ENCODE measurements at places on chromosomes 12 and 14.

GRCh38 chr12:77679686-77680085 lies 151.0 kb upstream of the NAV3 start:
- no peak for DNase-seq

- no peak for DNase-seq
Measured at GRCh38 chr14:80977221-80977620, 21.8 kb downstream of the TSHR start.

DNA sequence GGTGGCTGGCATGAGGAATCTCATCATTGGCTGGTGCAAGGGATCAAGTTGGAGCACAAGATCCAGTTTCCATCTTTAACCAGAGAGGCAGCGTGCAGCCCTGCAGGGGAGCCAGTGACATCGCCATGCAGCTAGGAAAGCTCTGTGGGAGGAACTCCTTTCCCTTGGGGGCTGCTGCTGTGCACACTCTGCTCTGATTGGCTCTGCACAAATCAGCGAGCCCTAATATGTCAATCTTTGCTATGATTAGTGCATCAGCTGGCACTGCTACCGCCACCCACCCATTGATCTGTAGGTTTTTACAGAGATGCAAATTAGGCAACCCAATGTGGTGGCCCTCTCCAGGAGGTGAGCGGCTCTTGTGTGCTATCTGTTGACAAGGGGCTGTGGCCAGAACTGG lies 262.6 kb downstream of the PCNX1 start:
- DNase-seq = no peak

DNA sequence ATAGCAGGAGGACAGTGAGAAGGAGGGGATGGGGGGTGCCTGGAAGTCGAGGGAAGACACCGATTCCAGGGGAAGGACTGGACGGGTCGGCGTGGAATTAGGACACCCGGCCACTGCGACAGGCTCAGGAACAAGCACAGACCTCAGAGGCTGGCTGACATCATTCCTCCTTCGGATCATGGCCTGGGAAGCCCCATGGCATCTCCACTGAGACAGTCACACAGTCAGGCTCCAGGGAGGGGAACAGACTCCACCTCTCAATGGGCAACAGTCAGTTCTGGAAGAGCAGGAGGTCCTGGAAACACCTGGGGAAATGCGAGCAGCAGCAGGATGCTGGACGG lies 67.9 kb upstream of the FBRSL1 start:
- no peak for DNase-seq

DNA sequence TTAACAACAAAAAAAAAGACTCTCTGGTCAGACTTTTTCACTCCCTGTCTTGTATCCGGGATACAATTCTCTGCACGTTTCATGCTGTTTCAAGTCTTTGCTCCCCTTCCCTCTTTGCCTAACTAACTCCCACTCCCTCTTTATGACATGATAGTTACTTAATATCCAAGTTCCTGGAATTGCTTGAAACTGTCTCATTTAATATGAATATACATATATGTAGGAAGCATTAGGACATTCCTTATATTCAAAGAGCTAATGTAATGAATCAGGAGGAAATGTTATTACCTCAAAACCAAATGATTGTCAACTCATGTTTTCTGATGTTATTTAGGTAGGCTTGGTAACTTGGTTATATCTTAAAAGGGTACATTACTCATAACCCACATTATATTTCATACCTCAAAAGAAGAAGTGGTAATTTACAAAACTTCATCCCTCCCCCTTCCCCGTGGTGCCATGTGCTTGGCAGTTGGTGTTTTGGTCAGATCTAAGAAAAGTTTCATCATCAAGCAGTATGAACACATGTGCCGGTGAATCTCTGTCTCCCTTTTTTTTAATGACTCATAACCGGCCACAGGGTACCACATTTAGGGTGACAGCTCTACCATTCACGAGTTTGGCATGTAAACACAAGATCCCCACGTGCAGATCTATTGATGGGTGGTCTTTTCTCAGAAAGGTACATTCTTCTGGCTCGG lies 56.5 kb downstream of the HCAR2 start:
- peak; percentile 35 for DNase-seq

DNA sequence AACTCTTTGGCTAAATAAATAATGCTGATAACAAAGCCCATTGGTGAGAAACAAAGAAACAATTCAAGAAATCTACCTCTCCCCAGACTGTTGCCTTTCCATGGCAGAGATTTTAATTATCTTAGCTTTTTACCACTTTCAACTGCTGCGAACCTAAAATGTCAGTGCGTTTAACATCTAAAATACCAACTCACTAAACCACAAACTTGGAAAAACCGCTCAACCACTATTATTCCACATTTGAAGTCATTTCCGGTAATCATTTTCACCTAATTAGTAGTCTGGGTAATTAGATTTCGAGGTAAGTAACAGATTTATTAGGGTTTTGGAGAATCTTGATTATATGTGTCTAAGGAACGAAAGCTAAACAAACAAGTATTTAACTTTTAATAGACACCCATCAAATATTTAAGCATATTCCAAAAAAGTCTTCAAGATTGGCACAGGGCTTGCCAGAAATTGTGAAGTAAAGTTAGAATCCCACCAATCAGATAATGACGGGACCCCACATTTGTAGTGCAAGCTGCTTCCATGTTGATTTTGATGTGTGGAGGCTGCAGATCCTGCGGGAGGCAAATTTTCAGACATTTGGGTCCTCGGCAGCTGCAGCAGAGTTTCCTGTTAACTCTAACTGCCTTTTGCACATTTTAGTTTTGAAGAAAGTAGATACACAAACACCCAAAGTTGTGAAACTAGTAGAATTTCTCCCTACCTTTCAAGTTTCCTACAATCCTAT lies 4.1 kb downstream of the OTX2 start:
- DNase-seq = no peak

DNA sequence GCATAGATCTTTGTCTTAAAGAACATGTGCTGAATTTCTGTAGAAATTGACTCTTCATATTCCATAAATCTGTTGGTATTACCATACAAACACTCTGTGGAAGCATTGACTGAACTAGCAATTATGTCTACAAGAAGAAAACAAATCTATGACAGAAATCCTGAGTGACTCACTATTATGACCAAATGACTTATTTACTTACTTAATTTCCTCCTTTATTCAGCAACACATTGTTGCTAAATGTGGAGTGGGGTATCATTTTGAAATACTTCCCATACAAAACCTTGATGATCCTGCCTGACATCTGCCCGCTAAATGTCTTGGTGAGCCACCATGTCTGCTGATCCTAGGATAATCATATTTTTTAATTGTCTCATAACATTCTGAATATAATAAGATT lies 99.1 kb upstream of the SLCO1C1 start:
- DNase-seq = no peak

GRCh38 chr12:117685110-117685926 lies 283.5 kb downstream of the KSR2 start:
- no peak for DNase-seq

DNA sequence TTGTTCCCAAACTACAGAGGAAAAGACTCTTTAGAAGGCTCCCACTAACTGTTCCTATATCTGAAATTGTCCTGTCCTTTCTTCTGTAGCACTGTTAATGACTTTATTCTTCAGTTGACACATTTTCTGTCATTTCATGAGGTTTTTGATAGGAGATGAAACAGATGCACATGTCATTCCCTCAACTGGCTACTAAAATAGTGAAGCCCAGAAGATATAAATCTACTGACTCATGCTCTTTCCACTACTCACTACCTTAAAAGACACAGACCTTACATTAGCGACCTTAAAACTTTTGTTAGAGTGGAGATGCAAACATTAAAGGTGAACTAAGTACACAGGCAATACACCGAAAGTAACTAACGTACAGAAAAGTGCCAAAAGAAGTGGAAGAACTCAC lies 59.5 kb upstream of the ANKS1B start:
- DNase-seq = no peak

- no peak for DNase-seq
Measured at GRCh38 chr14:103055695-103056094, 1.7 kb downstream of the CDC42BPB start.

DNA sequence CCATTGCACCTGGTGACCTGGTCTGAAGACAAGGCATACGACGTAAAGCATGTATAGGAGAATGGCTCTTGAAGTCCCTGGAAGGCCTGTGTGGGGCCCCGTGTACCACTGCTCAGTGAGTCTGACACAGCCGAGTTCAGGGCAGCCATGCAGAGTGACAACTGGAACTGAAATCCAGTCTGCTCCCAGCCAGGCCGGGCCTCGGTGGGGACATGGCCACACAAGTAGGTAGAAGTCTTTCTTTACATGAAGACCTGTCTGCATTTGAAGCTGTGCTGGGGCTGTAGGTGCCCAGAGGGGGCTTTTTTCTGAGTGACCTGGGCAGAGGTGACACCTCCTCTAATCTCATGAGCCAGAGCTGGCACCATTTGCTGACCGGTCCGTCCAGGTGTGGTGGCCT lies 35.7 kb downstream of the ADGRD1 start:
- no peak for DNase-seq

- no peak for DNase-seq
Measured at GRCh38 chr12:52672321-52672933, 7.8 kb downstream of the KRT1 start.

- no peak for DNase-seq
Measured at GRCh38 chr12:48969833-48970701, 1.5 kb downstream of the WNT10B start.

DNA sequence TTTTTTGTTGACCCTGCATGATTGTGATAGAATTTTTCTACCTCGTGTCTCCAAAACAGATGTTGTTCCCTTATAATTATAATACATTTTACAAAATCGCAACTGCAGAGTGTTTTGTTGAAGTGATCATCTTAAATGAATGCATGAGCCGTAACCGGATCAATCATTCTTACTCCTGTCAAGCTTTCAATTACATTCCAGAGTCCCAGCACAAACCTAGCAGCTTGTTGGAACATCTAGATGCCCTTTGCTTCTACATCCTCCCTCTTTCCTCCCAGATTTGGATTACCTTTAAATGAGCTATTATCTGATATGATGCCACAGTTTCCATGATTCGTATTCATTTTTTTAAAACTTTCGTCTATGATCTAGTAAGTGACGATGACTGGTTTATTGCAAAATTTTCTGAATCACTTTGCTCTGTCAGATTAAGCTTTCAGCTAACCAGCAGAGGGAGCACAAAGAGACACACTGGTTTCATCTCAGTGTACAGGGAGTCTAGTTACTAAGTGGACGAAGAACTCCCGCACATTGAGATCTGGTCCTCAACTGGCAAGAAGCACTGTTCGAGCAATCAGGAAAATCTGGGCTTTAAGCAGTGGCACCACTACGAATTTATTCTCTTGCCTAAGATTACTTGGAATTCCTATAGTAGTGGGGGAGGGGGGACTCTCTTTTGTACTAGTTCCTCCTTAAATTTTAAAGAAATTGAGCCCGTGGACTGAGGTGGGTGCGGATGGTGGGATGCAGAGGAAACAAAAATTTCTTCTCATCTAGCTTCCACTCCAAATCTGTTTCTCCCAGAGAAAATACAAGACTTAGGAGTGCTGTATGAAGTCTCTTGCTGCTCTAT lies 40.9 kb downstream of the TSHR start:
- DNase-seq = no peak

DNA sequence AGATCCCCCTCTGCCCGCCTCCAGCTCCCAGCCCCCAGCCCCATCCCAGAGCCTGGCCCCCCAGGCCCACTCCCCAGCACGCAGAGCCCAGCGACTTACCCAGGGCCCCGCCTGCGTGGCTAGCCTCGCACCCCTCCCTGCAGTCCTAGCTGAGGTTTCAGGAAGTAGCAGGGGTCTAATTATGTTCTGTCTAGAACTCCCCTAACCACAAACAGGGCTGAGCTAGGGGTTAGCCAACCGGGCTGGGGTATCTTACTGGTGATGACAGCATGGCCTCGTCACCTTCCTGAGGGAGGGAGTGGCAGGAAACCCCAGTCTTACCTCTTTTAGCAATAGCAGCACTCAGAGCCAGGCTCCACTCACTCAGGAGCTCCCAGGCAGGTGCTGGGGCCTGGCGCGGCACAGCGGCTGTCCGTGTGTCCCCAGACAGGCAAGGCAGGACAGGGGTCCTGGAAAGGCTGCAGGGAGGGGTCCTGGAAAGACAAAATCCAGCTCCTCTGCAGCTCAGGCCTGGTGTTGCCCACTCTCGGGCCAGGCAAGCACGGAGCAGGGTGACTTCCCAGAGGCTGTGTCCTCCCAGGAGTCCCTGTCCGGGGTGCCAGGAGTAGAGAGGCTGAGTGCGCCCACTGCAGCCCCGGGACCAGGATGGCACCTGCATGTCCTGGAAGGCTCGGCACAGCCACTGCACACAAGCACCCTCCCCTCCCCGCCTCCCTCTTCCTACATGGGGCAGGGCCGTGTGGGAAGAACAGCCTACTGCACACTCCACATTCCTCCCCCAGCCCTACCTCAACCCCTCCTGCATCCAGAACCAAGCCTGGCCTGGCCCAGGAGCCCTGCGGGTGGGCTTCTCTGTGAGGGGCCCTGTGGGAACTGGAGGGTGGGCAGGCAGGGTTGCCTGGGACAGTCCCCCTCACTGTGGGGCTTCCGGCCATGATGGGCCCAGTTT lies at the start of gene GPR132:
Gene GPR132 (minus strand): TSS at position 151 of the 949 bp plus-strand sequence. CDS start 10,010 bp downstream, outside the sequence.
- peak; percentile 82 for DNase-seq

DNA sequence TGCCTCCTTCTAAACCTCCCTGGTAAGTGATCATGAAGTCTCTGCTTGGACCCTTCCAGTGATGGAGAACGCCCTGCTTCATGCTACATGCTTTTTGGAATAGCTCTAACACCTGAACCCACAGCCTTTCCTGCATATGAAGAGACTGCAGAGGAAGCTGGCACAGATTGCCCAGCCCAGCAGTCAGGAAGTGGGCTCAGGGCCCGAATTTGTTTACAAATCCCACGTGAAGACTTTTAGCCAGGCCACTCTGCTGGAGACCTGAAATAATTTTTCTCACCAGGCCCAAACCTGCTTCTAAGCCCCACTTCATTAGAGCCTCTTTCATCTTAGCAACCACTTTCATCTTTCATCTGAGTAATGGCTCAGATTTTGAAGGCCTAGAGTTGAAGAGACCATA lies 22.9 kb downstream of the RTN1 start:
- DNase-seq = no peak

GRCh38 chr12:51809193-51809592 lies 39.3 kb downstream of the FIGNL2 start:
- DNase-seq = no peak

DNA sequence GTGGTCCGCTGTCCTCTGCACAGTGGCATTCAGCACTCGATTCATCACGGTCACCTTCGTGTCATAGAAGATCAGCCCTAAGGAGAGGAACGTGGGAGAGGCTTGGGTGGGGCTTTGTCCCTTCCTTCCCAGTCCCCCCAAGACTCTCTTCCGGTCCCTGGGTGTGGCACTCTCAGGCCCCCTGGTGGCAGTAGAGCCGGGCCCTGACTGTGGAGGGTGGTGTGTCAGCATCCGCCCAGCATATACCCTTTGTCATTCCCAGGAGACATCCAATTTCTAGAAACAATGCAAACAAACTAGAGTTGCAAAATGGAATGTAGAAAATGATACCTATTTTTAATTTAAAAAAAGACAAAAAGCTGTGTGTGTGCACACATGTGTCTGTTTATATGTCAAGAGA lies 45.0 kb downstream of the TRAFD1 start:
- peak; percentile 18 for DNase-seq
